ENCODE measurements at places on chromosomes 6 and 20.
A peak's percentile ranks its signal among the peaks of the same experiment; 100 is the strongest.

- no peak for DNase-seq
These were observed 22.6 kb downstream of the BPIFB1 start for GRCh38 chr20:33305589-33306057.

GRCh38 chr6:509676-510075 is 118.1 kb downstream of the IRF4 start:
- no peak for DNase-seq

DNA sequence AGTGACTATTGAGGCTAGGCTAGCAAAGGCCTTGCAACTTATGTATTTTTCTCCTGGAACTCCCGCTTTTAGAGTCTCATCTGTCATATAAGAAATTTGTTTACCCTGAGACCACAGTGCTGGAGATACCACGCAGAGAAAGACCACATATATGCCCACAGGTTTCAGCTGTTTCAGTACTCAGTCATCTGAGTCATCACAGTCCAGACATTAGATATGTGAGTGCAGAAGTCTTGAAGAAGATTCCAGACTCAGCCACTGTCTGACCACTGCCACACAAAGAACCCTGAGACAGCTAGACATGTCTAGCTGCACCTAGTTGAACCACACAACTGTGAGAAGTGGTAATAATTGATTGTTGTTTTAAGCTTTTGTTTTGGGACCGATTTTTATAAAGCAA is 648.3 kb downstream of the EPM2A start:
- no peak for DNase-seq

DNA sequence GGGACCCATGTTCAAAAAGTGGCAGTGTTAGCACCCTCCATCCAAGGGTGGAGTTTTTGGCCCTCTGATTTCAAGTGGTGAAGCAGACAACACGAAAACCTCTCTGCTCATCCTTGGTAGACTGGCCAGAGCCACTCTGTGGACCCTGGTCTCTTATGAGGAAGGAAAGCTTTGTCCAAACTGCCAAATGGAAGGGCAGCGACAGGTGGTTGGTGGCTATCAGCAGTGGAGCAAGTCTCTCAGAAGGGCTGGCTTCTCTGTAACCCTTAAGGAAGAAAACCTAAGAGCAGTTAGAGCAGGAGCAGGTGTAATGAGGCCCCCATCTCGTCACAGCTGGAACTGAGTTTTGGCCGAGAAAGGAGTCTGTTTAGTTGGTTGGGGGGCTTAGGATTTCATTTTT is 155.8 kb downstream of the SLC16A10 start:
- DNase-seq, result no peak

GRCh38 chr20:34388678-34389077 is 25.6 kb downstream of the ITCH start:
- no peak for DNase-seq

DNA sequence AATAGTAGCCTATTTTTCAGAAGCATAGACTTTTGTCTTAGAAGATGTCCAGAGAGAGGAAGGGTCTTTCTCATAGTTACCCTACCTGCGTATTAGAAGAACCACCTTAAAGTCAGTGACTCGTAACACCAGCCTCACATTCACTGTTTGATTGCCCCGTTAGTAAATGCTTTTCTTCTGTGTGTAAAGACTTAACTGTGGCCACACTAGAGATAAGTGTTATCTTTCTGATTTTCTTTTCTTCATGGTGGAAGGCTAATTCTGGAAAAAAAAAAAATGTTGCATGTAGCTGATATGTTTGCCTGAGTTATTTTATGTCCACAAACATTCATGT is 83.9 kb downstream of the SAMD3 start:
- no peak for DNase-seq

- DNase-seq, result no peak
These were observed 660.4 kb upstream of the SLC35B3 start for GRCh38 chr6:9095729-9096128.

- DNase-seq, result no peak
These were observed 15.2 kb downstream of the DEFB132 start for GRCh38 chr20:272718-273117.

DNA sequence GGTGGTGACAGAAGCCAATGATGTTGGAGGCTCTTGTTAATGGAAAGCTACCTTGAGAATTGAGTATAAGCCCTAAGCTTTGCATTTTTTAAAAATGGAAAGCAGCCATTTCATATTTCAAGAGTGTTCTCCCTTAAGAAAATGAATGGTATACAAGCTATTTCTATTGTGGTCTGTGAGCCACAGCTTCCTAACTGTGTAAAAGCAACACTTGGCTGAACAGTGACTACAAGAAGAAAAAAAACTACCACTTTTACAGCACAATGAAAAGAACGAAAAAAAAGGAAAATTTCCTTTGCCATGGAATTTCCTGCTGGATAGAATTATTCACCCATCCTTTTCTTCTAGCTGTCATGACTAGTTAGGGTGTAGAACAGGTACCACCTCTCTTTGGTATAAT is 397.1 kb upstream of the BTBD3 start:
- no peak for DNase-seq

- no peak for DNase-seq
These were observed 40.6 kb downstream of the TXLNB start for GRCh38 chr6:139251045-139251690.

- DNase-seq, result no peak
These were observed 54.6 kb downstream of the RPP21 start for GRCh38 chr6:30399390-30400058.

DNA sequence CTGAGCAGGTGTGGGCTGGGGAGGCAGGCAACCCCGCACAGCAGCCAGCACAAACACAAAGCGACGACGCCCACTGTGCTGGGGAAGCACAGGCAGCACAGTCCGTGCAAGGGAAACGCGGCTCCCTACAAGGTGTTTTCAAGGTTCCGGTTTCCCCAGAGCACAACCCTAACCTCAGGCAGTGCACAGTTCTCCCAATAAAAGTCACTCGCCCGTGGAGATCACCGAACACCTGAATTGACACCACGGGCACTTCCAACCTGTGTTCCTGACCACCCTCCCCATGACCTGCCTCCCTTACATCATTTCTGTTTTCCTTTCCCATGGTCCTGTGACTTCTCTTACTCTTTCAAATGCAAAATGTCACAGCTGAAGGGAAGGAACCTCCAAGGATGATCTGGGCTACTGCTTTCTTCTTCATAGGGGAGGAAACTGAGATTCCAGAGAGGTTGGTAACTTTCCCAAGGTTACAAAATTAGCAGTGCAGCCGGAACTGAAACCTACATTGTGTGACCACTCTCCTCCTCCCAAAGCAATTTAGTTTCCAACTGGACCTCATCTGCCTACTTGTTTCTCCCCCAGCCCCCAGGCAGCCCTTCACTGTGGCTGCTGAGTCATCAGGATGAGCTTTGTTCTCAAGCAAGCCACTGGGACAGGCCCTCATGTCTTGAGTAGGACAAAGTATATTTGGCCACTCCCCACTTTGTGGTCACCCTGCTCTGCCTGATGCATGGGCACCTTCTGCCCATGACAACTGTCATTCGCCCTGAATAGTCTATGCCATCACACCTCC is 125.3 kb downstream of the ATXN1 start:
- no peak for DNase-seq

DNA sequence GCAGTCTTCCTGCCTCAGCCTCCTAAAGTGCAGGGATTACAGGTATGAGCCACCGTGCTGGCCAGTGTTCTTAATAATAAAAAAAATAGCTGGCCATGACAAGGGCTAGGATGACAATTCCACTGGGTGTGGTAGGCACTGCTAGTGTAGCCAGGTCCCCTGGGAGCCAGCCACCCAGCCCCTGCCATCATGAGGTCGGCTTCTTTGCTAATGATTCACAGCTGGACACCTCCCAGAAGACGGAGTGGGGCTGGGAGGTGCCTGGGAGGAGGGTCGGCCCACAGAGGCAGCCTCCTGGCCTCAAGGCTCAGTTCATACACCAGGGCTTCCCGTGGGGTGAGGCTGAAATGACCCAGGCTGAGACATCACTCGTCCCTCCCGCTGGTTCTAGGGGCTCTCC is 230.4 kb downstream of the TAF4 start:
- no peak for DNase-seq

DNA sequence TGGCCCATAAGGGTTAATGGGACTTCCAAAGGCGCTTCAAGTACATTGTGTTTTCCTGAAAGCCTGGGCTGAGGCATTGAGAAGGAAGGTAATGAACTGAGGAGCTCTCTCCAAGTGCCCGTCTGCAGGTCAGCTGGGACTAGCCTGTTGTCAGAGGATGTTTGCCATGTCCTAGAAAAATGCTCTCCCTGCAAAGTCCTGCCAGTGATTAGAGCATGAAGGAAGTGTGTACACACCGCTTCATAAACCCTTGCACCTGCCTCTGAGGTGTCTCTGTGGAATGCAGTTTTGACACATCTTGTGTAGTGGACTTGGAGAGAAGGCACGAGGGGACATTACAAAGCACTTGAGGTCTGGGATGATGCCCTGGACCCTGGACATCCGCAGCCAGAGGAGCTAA is 506.7 kb downstream of the KIF16B start:
- peak; percentile 11 for DNase-seq

DNA sequence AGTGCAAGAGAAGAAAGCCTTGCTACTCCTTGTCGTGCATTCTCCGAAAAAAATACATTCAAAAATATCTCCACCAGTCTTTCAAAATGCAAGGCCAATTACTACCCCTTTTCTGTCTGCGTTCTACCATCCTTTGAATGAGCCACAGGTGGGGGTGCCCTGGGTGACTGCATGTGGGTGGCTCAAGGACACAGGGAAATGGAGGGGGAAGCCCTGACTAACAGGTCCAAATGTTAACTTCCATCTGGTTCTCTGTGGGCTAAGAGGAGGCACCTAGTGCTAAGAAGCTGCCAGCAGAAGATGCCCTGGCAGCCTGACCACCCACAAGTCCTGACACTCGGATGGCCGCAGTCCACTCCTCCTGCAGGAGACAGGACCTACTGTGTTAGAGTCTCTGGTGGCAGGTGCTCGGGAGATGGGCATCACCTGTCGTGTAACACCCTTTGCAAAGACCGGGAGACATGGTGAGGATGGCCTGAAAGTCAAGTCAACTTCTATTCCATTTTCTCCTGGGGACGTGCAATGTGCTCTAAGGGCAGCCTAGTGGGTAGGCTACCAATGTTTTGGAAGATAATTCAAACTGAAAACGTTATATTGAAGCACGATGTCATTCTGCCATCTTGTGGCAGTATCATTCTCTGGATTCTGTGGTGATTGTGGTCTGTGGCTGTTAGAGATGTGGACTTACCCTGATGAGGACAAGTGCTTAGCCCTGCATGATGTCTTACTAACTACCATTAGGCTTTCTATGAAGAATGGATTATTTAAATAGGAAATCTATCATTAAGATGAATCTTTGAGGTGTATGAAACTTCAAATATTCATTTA is 27.4 kb upstream of the IGF2R start:
- DNase-seq, result no peak

- DNase-seq, result no peak
These were observed 31.5 kb downstream of the SLC16A10 start for GRCh38 chr6:111118826-111119225.

GRCh38 chr6:107064579-107065065 is 36.6 kb downstream of the MTRES1 start:
- DNase-seq, result no peak

DNA sequence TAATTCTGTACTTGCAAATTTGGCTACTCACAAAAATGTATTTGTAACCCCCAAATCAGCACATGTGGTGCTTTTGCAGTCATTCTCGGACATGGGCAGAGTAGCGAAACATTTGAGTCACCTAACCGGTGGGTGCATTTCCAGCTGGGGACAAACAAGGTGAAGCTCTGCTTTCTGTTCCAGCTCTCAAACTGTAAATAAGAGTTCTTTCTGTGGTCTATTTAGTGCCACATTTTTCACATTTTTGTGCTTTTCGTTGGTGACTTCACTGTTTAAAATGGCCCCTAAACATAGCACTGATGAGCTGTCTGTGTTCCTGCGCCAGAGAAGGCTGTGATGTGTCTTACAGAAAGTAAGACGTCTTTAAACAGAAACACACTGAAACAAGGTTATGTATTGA is 244.5 kb downstream of the CDC5L start:
- no peak for DNase-seq

- DNase-seq, result peak; percentile 34
These were observed 1.0 kb downstream of the LRP11 start for GRCh38 chr6:149862922-149863697.

- no peak for DNase-seq
These were observed 61.9 kb downstream of the COL9A1 start for GRCh38 chr6:70241031-70241430.

DNA sequence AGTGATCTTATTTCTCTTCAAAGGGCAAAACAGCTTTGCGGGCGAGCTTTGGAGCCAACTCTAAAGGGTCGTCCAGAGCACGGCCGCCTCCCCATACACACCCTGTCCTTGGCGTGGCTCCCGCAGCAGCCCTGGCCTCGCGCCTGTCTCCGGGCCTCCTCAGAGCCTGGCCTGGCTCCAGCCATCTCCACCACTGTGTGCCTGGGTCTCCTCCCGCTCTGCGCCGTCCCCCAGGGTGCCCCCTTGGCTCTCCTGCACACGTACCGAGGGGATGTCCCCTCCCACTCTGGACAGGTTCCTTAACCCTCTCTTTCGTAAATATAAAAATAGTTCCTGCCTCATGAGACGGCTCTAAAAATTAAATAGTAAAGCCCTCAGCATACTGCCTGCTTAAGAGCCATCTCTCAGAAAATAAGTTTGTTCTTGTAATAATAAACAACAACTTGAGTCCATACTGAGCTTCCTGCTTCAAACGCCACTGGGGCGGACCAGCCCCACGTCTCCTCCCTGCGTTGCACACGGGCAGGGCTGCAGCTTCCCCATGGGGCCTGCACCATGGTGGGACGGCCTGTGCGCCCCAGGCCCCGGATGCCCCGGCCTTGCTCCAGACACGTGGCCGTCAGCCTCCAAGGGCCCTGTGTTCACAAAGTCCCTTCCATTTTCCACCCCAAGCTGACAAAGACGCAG is 226.2 kb downstream of the TTLL2 start:
- no peak for DNase-seq

DNA sequence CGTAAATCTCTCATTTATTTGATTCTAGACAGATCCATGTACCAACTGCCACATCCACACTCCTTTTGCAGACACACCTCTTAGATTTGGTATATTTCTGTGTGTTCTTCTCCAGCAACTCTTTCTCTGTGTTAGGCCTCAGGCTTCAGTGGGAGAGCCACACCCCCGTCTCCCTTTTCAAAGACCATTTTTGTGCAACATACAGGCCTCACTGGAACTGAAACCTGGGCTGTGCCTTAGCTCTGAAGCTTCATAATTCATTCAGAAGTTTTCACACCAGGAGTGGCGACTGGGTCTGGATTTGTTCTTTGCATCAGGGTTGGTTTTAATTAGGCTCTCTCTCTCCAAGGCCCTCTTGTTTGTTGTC is 170.2 kb downstream of the THBS2 start:
- DNase-seq, result no peak

- DNase-seq, result no peak
These were observed 59.9 kb upstream of the MAP7 start for GRCh38 chr6:136609873-136610706.
